ENCODE measurements at places on chromosomes 2 and 18. TPM values are rescaled to one million over a fixed set of nuclear protein-coding genes. Genes with fewer than 3 reads are reported as not detected.
A peak's percentile ranks its signal among the peaks of the same experiment; 100 is the strongest.

GRCh38 chr2:233202531-233202944, 48.9 kb upstream of the ATG16L1 start:
- H3K27ac ChIP-seq, result no peak overlapping the region
- no peaks in the 10 kb centered on the region for H3K27me3 ChIP-seq
- no peak for DNase-seq
- H3K36me3 ChIP-seq, result peaks cover 49% of the 10 kb centered on the region
- H3K4me3 ChIP-seq, result no peak overlapping the region

DNA sequence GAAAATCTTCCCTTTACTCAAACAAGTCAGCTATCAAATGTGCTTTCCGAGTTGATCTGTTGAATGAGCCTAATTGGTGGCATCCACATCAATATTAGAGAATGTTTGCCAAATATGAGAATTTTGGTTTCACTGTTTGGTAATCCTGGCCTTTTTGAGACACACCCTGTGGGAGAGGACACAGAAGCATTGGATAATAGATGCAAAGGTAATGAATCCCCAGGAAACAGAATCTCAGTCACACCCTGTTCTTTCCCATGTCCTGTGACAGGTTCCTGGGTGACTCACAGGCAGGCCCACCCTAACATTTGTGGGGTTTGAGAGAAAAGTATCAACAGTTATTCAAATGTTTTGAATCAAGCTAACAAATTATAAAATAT, 99.8 kb upstream of the PELI1 start:
- DNase-seq, result no peak
- H3K27ac ChIP-seq, result no peak overlapping the region
- no peaks in the 10 kb centered on the region for H3K36me3 ChIP-seq
- H3K4me3 ChIP-seq, result no peak overlapping the region
- H3K4me1 ChIP-seq, result no peaks in the 10 kb centered on the region
- no peaks in the 10 kb centered on the region for H3K27me3 ChIP-seq

The CNTNAP5 gene
- not detected for total RNA-seq

The ADD2 gene
- 42.9 TPM for total RNA-seq

The STEAP3 gene
- total RNA-seq, result 0.07 TPM

The VPS4B gene
- 28.7 TPM for total RNA-seq

GRCh38 chr2:234164493-234165413, 114.3 kb downstream of the SPP2 start:
- peak; percentile 55 for DNase-seq
- H3K27me3 ChIP-seq, result no peaks in the 10 kb centered on the region
- peaks cover 18% of the 10 kb centered on the region for H3K4me1 ChIP-seq
- H3K36me3 ChIP-seq, result no peaks in the 10 kb centered on the region

DNA sequence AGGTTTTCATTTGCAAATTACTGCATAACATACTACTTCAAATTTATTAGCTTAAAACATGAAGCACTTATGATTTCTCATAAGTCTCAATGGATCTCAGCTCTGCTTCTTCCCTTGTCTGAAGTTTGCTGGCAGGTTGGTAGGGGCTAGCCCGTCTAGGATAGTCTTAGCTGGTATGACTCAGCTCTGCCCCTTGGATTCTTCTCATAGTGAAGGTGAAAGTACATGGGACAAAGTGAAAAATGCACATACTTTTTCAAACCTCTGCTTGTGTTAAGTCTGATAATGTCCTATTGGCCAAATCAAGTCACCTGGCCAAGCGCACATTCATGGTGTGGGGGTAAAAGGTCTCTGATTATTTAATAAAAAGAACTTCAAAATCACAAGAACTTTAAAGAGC, 184.8 kb upstream of the VWC2L start:
- H3K27me3 ChIP-seq, result no peaks in the 10 kb centered on the region
- H3K36me3 ChIP-seq, result no peaks in the 10 kb centered on the region

The PDIA6 gene
- total RNA-seq, result 103 TPM

The RAX gene
- not detected for total RNA-seq

DNA sequence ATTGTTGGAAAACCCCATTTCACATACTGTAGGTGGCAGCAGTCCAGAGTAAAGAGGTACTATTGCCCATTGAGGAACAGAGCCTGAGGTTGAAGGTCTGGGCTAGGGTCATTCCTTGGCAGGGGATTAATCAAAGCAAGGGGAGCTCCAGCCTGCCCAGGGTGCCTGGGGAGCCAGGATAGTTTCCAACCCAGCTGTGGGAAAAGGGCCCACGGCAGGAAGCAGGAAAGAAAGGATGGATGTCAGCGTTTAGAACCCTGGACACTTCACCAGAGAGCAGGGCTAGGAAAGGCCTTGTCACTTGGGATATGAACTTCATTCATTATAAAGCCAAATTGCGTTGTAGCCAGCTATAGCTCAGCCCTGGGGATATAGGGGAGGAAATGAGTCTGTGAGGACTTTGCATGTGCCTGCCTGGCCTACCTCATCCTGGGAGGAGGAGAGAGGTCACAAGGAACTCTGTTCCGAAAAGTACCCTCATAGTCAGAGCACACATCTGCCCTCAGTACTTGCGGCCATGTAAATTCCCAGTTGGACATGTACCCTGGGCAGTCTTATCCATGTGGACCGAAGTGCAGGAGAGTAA, 140.2 kb upstream of the COPS8 start:
- no peaks in the 10 kb centered on the region for H3K27me3 ChIP-seq
- no peak overlapping the region for H3K4me3 ChIP-seq
- H3K36me3 ChIP-seq, result no peaks in the 10 kb centered on the region
- DNase-seq, result no peak
